ENCODE measurements at places on chromosomes 11 and 22.

- no peak for DNase-seq
Observed at GRCh38 chr22:49364398-49364797, 463.3 kb downstream of the BRD1 start.

DNA sequence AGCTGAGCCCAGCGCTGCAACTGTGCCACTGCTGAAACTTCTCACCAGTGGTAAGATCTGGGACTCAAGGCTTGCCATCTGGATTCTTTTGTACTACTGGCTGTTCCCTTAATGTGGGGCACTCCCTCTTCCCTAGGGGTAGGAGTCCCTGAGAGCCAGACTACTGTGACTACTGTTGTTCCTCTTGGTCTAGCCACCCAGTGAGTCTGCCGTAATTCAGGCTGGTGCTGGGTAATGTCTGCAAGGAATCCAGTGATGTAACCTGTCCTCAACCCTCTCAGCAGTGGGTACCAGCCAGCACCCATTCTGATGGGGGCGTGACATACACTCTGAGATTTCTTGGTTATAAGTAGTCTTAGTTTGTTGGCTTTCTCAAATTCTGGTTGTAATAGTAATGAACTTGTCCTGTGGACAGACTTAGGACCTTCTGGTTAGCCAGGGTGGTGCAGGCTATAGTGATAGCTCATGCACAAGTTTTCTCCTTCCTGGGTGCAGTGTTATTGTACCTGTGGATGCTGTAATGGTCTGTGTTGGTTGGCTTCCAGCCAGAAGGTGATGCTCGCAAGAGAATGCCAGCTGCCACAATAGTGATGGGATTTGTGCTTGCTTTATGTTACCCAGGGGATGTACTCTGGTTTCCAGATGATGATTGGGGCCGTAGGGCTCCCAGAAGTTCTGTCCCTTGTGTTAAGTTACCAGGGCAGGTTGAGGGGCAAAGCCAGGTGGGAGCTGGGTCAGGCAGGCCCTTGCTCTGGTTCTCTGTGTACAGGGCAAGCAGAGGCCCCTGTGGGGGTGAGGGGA lies 65.5 kb downstream of the ARHGAP42 start:
- DNase-seq = no peak

- no peak for DNase-seq
Observed at GRCh38 chr11:67053896-67054329, 2.7 kb upstream of the RHOD start.

- no peak for DNase-seq
Observed at GRCh38 chr11:126660321-126660720, 304.8 kb downstream of the ST3GAL4 start.

GRCh38 chr11:109423466-109424190 lies 1.6 kb downstream of the C11orf87 start:
- DNase-seq = no peak
